ENCODE measurements at places on chromosomes 2 and 18.

- DNase-seq = no peak
These were observed 329.3 kb downstream of the C1D start for GRCh38 chr2:67733517-67733916.

DNA sequence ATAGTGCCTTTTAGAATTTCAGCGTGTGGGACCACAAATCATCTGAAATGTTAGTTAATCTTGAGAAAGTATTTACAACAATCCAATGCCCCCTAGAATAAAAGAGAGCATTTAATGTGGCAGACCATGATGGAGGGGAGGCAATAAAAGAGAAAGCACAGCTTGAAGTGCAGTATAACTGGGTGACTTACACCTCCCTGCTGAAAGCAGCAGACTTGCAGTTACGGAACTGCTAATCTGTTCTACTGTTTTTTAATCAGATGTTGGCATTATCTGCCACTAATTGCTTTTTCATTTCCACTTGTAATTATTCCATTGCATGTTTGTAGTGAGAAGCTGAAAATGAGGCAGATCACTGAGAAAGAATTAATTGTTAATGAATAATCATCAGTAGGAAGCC lies 130.5 kb upstream of the ITGA4 start:
- DNase-seq = no peak

GRCh38 chr2:188580738-188581137 lies 289.1 kb downstream of the GULP1 start:
- no peak for DNase-seq

DNA sequence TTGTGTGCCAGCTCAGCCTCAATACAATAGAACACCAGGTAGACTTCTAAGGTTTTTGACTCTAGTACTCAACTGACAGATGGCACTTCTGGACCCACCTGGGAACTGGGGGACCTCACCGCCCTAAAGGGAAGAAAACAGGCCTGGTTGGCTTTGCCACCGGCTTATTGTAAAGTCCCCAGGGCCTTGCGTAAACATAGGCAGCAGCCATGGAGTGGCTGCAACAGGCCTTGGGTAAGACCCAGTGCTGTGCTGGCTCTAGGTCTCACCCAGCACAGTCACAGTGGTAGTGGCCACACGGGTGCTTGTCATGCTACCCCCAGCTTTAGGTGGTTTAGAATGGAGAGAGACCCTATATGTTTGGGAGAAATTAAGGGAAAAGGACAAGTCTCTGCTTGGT lies 230.7 kb upstream of the SESTD1 start:
- no peak for DNase-seq

GRCh38 chr2:181998891-181999654 lies 13.4 kb downstream of the PPP1R1C start:
- no peak for DNase-seq

- DNase-seq = no peak
These were observed 247.4 kb upstream of the CHAC2 start for GRCh38 chr2:53519918-53520841.

- peak; percentile 45 for DNase-seq
These were observed 168.6 kb downstream of the SS18 start for GRCh38 chr18:25921677-25922421.

- no peak for DNase-seq
These were observed 55.5 kb upstream of the ZDBF2 start for GRCh38 chr2:206218796-206219499.

DNA sequence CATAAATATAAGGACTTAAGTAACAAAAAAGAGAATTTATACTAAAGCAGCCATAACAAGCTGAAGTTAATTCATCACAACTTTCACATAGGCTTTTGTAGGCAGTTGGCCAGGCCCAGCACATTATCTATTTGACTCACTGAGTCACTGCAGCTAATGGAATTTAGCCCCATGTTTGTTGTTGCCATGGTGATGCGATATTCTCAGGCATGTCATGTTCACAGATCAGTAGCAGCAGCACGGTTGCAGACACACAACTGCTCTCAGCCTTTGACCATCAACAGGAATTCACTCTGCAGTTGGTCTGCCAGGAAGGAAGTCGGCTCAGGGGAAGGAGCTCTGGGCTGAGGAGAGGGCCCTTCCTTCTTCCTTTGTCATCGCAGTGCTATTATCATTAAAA lies 639.8 kb downstream of the TMEM182 start:
- DNase-seq = no peak

DNA sequence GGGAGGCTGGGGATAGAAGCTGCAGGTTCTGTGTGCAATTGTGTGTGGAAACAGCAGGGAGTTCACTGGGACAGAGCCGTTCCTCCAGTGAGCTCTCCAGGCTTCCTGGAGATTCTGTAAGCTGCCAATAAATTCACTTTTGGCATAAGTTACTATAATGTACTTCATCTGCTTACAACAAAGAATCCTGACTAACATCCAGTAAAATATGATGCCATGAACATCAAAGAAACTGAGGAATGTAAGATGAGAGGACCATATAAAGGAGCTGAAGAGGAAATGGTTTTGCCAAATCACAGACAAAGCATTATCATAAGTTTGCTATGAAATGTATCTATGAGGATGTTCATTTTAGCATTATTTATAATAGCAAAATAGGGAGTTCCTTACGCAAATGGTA lies 175.3 kb downstream of the KCNE4 start:
- DNase-seq = no peak

GRCh38 chr2:131584380-131584779 lies 56.7 kb downstream of the CCDC74A start:
- DNase-seq = no peak

GRCh38 chr18:48340560-48340959 lies 68.6 kb downstream of the ZBTB7C start:
- no peak for DNase-seq

GRCh38 chr2:172300851-172301250 lies 126.5 kb upstream of the ITGA6 start:
- DNase-seq = no peak

DNA sequence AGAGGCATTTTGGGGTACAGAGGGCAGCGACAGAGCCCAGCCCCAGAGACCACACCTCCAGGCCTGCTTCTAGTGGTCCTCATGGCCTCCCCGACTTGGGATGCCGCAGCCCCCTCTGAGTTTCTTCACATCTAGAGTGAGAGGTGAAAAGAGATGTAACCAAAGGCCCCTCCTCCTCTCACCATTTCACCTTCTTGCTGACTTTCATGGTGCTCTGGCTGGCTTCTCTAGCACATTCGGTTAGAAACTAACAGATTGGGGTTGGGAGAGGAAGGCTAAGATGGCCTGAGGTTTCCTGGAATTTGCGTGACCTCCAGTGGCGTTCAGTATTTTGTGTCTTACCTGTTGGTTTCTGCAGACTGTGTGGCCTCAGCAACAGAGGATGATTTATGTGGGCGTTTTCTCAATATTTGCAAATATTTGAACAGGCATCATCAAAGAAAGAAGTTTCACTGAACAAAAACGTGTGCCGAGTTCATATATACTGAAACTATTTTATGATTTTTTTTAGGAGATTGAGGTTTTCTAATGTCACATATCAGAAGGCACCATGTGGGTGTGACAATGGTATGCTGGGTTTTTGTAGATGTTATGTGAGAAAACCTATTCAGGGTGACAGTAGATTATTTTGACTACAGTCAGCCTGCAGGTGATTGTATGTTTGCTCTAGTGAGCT lies 69.9 kb upstream of the BCL2L11 start:
- no peak for DNase-seq

- no peak for DNase-seq
These were observed 848 bp downstream of the VRK2 start for GRCh38 chr2:58047373-58047935.

DNA sequence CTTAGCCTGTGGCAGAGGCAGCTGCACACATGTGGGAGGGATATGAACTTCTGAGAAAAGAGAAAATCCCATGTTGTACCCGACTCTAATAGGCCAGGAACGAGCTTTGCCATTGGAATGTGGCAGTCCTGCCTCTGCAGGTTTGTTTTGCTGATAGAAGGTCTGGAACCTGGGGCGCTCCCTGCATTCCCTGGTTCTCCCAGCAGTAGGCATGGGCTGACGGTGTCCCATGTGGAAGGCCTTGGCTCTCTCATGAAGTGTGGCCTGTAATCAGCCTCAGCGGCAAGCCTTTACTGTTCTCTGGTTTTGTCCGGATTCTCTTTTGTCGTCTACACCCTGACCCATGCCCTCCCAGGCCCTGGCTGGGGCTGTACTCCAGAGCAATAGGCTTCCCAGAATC lies 72.3 kb downstream of the KIF5C start:
- no peak for DNase-seq

GRCh38 chr2:109662889-109663288 lies 48.7 kb downstream of the SOWAHC start:
- DNase-seq = no peak

DNA sequence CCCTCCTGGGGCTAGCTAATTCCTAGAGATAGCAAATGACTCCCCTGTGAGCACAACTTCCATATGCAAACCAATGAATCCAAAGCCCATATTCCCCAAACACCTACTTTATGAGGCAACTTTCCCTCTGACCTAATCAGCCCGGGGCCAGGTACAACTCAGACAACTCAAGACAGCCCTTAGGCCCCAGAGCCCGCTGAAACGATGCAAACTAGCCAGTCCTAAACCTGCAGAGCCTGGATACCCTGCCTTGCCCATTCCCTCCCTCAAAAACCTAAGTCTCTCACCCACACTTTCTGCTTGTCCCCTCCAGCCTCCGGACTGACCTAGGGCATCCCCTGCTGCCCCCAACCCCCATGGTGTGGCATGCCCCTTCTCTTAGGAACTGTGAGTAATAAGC lies 142.8 kb downstream of the ACTR3 start:
- DNase-seq = no peak

GRCh38 chr2:151157000-151157735 lies 104.5 kb downstream of the RBM43 start:
- DNase-seq = no peak

- no peak for DNase-seq
These were observed 15.9 kb downstream of the CPO start for GRCh38 chr2:206955253-206955652.

- DNase-seq = no peak
These were observed 283.2 kb upstream of the MEX3C start for GRCh38 chr18:51480407-51481261.

DNA sequence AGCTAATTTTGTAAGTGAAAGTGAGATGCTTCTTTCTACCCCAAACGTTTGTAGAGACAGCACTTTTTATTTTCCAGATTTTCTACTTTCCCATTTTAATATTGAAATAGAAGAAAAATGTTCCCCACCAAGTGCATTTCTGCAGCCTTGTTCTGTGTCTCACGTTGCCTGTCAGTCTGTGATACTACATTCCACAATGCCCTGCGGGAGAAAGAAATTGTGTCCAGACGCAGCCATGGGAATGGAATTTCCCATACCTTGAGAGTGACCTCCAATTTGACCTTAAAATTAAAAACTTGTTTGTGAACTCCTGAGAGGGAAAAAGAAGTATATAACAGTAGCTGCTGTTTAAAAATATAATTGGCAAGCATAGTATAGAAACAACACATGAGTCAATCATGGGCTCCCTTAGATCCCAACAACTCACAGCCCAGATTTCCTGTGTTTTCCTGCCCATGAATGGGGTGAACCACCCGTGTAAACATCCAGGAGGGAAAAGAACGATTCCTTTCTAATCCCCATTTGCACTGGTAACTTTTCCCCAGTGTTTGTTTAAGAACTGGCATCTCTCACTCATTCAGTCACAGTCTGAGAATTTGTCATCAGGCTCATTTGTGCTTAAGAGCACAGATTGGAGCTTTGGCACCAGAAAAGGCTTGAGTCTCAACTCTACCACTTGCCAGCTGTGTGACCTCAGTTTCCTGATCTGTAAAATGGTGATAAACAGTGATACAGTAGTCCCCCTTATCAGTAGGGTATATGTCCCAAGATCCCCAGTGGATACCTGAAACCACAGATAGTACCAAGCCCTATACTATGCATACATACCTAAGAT lies 166.1 kb upstream of the ZNF521 start:
- no peak for DNase-seq

DNA sequence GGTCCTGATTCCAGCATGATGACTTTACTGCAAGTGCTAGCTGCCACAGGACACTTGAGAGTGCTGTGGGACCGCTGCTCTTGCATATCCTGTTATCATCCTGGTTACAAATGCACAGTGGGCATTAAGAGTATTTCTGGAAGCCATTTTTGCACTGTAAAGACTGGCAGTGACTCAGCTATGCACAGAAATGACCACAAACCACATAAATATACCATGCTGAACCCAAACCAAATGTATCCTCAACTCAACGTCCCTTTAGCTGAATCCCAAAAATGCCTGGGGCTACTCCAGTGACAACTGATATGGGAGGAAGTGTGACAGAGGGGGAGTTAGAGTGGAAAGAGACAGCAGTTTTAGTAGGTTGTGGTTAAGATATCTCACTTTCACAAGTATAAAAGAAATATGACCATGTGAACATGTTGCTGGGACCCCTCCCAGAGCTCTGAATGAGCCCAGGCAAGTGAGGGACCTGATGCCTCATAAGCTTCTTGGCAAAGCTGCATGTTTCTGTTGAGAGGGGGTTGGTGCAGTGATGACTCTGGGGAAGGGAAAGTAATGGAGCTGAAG lies 37.3 kb downstream of the RHBDD1 start:
- no peak for DNase-seq

DNA sequence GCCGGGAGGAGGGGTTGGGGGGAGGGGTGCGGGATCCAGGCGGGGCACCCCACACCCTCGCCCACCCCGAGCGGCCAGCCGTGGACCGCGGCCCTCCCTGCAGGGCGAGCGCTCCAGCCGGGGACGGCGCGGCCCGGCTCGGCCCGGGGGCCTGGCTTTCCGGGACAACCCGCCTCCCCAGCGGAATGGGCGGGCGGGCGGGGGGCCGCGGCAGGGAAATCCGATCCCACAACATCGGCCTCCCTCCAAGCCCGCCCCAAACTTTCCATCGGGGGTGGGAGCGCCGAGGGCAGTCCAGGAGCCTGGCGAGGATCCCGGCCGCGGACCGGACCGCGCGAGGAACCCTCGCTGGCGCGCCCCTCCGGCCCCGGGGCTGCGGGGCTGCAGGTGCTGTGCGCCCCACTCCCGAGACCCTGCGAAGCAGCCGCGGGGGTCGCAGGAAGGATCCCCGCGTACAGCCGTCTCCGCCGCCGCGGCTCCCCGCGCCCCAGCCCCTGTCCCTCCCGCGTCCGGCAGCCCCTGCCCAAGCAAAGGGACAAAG lies 529 bp downstream of the SEMA4C start:
- DNase-seq = no peak

DNA sequence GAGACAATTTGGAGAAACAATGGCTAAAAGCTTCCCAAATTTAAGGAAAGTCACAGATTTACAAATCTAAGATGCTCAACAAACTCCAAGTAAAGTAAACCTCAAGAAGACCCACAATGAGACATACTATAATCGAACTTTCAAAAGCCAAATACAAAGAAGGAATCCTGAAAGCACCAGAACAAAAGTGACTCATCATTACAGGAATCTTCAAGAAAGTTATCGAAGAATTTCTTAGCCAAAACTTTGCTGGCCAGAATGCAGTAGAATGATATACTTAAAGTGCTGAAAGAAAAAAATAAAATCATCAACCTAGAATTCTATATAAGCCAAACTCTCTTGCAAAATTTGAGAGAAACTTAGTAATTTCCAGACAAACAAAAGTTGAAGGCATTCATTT lies 106.5 kb upstream of the TMEM200C start:
- no peak for DNase-seq

- no peak for DNase-seq
These were observed 15.3 kb upstream of the ALLC start for GRCh38 chr2:3642521-3643215.

GRCh38 chr2:160469621-160470204 lies 23.9 kb downstream of the RBMS1 start:
- no peak for DNase-seq

Measured in CD4-positive, alpha-beta T cell treated with Interleukin-12 subunit alpha and Interleukin-12 subunit beta, for 1 hour (primary cell).